Activated B cell treated with CpG ODN at 0.5 μM for 24 hours (primary cell): ENCODE measurements at places on chromosomes 11 and 22.

GRCh38 chr22:46047841-46048595 is 71.1 kb upstream of the WNT7B start:
- no peak for DNase-seq

DNA sequence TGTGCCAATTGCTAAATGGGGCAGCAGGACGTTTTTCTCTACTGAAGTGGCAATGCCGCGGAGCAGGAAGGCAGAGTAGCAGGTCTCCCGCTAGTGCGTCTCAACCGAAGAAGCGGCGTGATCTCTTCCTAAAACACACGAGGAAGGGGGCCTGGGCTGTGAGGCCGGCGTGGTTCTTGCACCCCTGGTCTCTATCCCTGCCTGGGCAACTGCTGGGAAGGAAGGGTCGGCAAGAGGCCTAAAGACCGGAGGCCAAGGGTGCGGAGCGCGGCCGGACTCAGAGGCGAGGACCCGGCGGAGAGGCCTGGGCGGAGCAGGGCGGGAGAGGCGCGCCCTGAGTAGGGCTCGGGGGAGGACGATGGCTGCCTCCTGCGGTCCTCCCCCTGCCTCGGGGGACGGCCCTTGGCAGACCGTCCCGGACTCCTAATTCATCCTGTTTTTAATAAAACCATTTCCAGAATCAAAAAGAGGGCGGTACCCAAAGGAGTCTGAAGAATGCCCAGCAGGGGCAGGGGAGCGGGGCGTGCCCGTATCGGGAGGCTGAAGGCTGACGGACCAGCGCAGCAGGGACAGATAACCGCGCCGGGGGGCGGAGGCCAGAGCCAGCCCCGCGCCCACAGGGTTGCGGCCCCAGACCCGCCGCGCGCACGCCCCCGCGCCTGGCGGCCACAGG is 572 bp upstream of the APLP2 start:
- no peak for DNase-seq

- no peak for DNase-seq
Measured at GRCh38 chr11:130765951-130766649, 150.2 kb downstream of the SNX19 start.

DNA sequence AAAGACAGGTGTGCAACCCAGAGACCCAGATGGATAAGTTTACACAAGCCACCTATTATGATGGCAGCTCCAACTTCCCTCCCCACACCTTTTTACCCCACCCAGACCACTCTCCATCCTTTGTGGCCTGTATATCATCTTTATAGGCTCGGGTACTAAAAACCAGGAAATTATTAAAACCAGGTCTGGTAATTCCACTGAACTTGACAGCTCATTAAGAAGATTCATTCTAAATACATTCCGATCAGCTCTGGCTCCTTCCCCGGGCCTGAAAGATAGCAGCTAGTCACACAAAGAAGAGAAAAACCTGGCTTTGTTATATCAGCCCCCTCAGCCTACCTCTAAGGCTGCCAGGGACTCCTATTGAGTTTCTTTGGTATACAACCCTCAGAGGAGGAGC is 67.9 kb upstream of the API5 start:
- DNase-seq, result no peak

- DNase-seq, result no peak
Measured at GRCh38 chr11:66238786-66239413, 29.5 kb upstream of the RAB1B start.

- DNase-seq, result no peak
Measured at GRCh38 chr11:221539-221938, 14.0 kb downstream of the RIC8A start.
